ENCODE measurements at places on chromosomes 4 and X.

- no peak for DNase-seq
These were observed 168.5 kb downstream of the PDGFC start for GRCh38 chr4:156803056-156803455.

GRCh38 chr4:148059617-148060180 is 327.8 kb downstream of the ARHGAP10 start:
- DNase-seq = peak; percentile 74

DNA sequence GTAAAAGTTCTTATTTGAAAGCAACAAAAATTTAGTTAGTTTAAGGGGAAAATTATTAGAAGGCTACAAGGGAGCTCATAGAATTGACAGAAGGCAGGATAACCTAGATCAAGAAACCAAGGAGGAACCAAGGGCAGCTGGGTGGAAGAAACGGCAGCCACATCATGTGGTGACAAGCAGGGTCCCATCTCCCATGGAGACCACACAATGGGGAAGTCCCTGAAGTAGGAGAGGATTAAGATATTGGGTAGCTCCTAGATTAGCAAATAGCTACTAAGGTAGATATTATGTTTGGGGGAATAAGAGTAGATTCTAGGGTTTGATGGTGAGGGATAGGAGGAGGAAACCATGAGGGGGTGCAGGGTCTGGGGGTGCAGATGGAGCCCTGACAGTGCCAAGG is 48.0 kb upstream of the TMEM154 start:
- DNase-seq = no peak

- DNase-seq = no peak
These were observed 172.9 kb upstream of the TTC29 start for GRCh38 chr4:147118528-147118927.

- no peak for DNase-seq
These were observed 22.5 kb downstream of the HNRNPH2 start for GRCh38 chrX:101430457-101431078.

DNA sequence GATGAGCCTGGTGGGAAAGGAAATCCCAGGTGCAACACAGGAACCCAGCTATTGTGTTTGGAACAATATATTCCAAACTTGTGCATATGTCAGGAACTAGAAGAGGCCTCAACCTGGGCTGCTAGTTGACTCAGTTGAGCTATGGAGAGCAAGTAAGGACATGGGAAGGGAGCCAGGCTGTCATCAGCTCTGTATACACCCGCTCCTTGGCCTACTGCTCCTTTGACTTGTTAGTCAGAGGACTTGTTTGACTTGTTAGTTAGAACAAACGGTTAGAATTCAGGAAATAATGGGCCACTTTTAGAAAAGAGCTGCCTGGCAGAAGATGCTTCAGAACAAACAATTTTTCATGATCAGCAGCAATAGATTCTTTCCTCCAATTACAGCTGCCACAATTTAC is 76.4 kb downstream of the CBLL2 start:
- no peak for DNase-seq

DNA sequence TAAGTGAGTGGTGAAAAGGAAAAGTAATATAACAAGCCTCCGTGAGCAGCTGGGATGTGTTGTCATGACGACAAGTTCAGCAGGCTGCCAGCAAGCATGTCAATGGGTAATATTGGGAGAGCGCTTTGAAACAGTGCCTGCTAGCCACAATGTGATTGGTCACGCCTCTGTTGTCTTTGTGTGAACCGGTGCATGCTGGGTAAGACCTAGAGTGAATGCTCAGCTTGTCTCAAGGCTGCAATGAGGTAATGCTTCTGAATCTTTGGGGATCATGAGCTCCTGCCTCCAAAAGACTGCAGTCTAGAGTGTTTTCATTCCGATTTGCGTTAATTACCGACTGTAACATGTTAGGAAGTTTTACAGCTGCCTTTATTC is 54.9 kb downstream of the STOX2 start:
- peak; percentile 77 for DNase-seq

DNA sequence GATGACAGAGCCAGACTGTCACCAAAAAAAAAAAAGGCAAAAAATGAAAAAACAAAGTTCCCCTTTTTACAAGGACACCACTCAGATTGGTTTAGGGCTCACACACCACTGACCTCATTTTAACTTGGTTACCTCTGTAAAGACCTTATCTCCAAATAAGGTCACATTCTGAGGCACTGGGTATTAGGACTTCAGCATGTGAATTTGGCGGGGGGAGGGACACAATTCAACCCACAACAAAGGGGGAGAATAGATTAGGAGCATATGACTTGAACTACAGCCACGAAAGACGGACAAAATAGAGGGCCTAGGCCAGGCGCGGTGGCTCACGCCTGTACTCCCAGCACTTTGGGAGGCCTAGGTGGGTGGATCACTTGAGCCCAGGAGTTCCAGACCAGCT is 31.0 kb upstream of the ARAF start:
- DNase-seq = no peak

DNA sequence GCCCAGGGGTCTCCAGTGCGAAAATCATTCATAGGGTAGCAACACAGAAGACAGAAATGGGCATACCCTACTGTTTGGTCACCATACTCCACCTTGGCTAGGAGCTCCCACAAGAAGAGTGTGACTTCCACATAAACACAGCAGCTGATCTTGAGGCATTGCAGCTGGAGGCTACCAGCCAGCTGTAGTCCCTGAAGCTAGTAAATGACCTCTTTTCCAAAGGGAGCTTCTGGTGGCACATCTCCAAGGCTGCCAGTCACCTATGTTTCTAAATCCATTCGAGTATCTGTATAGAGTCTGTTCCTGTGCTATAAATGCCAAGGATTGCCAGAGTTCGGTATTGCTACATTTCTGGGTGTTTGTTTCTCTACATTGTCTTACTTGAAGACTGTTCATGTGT is 21.3 kb upstream of the PNPLA4 start:
- DNase-seq = no peak

DNA sequence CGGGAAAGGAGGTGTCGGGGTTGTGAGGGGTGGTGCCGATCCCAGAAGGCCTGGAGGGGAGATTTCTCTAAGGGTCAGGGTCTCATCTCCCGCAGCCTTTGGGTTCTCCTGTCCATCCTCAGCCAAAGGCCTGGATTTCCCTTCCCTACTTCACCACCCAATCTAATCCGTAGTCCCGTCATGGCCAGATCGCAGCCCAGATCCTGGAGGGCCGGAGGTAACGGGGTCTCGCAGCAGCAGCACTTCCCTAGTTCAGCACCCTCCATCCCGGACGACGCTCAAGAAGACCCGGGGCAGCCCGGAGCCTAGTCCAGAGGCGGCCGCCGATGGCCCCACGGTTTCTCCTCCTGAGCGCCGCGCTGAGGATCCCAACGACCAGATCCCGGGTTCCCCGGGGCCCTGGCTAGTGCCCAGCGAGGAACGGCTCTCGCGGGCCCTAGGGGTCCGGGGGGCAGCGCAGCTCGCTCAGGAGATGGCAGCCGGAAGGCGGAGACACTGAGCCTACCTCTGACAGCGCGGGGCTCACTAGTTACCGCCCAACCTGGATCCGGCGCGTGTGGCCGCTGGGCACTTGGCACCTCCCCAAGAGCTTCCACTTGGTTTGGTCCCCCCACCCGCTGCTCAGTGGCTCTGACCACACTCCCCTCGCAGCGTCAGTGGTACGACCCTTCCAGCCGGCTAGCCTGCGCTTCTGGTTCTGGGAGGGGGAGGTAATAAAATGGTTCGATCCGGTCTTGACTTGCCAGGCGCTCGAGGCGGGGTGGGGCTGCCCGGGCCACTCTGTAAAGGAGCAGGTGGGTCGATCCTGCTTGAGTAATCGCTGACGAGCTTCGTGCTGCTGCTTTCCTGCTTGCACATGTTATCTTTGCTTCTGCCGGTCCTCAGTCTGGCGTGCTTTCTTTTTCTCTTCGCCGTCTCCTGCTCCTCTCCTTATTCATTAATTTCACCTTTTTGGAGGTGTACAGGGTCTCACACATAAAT is 3.6 kb downstream of the MAGIX start:
- peak; percentile 86 for DNase-seq

DNA sequence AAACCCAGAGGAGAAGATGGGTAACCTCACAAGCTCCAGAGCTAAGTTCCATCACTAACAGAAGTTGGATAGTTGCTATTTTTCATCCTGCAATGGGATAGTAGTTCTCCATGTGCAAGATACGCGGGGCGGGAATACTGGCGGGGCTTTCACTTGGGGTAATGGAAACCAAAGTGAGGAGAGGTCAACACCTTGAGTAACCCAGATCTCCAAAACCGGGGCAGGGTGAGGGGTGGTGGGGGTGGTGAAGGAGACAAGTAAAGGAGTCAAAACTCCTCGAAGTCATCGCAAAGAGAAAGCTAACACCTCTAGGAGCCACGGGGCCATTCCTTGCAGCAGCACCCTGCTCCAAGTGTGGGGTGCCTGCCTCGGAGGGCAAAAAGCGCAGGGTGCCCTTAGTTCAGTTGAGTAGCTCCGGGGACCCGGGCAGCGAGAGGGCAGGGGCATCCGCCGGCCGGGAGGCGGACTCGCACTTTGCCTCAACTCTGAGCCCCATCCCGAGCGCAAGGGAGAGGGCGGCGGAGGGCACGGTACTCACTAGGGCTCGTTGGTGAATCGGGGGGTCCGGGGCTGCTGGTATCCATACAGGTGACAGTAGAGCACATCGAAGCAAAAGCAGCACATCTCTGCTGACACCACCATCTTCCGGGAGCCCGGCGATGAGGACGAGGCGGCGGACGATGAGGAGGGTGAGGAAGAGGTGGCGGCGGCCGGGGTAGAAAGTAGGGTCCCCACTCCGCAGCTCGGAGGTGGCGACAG is 645 bp downstream of the AMMECR1 start:
- peak; percentile 66 for DNase-seq
